ENCODE measurements at places on chromosomes 1 and 21.

DNA sequence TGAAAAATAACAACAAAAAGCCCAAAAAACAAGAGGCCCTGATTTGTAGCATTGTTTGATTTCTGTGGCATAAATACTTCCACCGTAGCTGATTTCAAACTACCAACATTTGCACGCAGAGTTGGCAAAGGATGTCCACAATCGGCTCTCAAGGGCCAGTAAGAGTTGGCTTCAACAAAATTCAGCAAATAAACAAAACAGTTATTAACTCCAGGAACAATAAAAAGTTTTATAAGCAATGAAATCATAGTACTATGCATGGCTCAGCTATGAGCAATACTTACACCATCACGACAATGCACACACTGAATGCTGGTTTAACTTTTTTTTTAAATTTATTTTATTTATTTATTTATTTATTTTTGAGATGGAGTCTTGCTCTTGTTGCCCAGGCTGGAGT lies 8.7 kb upstream of the COX20 start:
- DNase-seq, result no peak

- DNase-seq, result no peak
These were observed 113.0 kb downstream of the ETS2 start for GRCh38 chr21:38918607-38919346.

- DNase-seq, result peak; percentile 3
These were observed 3.9 kb downstream of the NEGR1 start for GRCh38 chr1:72278461-72278860.

DNA sequence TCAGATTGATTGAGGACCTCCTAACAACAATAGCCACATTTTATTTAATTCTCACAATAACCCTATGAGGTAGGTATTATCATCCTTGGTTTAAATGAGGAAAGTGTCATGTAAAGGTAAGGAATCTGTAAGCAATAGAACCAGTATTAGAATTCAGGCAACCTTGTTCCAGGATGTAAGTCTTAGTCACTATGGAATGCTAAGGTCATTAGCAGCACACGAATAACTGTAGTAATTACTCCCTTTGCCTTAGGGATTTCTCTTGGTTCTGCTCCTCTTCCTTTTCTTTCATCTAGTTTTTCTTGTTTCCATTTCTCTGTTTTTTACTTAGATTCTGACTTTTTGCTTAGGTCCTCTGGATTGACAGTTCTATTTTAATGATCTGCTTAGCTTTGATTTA lies 23.1 kb upstream of the ATP6V1G3 start:
- DNase-seq, result no peak

DNA sequence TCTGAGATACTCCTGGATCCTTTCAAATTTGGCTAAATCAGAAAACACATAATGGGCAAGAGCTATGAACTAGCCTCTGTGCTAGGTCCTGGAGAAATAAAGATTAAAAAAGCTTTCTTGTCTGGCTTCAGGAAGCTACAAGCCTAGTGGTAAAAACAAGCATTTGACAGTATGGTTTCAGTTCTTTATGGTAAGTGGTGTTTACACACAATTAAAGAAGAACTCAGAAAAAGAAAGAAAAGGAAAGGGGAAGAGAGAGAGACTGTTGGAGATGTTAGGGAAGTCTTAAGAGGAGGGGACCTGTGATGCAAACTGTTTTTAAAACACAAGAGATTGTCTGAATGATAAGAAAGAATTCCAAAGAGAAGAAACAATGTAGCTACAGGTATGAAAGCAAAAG lies 1.8 kb downstream of the OR10J1 start:
- no peak for DNase-seq

DNA sequence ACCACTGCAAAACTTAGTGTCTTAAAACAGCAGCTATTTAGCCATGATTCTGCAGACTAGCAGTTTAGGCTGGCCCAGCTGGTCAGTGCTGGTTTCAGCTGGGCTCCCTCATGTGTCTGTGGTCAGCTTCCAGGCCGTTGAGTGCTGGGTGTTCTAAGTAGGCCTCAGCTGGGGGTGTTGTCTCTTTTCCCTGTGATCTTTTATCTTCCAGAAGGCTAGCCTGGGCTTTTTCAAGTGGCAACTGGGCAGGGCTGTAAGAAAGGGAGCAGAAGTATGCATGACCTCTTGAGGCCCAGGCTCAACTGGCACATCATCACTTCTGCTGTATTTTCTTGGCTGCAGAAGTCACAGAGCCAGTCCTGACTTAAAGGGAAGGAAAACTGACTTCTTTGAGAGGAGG lies 136.1 kb downstream of the KIF26B start:
- no peak for DNase-seq

DNA sequence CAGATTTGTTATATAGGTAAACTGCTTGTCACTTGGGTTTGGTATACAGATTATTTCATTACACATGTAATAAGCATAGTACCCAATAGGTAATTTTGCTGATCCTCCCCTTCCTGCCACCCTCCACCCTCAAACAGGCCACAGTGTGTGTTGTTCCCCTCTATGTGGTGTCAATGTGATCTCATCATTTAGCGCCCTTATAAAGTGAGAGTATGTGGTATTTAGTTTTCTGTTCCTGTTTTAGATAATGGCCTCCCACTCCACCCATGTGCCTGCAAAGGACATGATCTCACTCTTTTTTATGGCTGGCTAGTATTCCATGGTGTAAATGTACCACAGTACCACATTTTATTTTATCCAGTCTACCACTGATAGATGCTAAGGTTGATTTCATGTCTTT lies 522.1 kb upstream of the LRRC7 start:
- DNase-seq, result peak; percentile 1

Data from NB4 (cell line).